Natural killer cell (primary cell): ENCODE measurements at places on chromosomes 12 and 14. TPM values are rescaled to one million over a fixed set of nuclear protein-coding genes. Genes with fewer than 3 reads are reported as not detected.

DNA sequence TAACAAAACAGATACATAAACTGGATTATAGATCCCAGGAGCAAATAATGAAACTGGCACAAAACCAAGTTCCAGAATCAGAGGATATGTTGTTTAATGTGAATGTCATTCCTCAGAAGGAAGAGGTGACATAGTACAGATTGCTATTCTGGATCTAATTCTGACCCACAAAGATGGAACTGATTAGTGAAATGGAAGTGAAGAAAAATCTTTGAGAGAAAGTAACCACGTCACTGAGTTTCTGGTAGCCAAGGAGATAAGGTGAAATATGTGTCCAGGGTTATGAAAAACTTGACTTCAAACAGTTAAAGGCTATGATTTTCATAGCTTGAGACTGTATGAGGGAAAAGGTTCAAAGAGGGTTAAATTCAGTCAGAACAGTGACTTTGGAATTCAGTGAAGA lies 8.3 kb downstream of the OR10AD1 start:
- no peaks in the 10 kb centered on the region for H3K36me3 ChIP-seq
- no peak for DNase-seq
- peaks cover 6% of the 10 kb centered on the region for H3K27me3 ChIP-seq
- no peak overlapping the region for H3K4me3 ChIP-seq
- peaks cover 15% of the 10 kb centered on the region for H3K4me1 ChIP-seq
- no peak overlapping the region for H3K27ac ChIP-seq

DNA sequence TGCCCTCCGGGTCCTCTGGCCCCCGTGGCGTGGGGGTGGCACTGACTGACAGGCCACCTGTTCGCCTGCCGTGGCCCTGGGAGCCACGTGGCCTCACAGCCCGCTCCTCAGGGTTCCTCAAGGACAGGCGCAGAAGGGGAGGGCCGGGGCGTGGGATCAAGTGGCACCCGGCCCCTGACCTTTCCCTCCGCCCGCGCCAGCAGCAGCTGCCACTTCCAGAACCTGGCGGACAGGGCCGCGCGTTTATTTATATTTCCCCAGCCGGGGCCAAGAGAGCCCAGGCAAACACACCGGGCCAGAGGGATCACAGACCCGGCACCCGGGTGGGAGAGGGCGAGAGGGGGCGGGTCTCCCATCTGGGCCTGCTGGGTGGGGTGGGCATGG lies 92.6 kb downstream of the RFLNA start:
- H3K27me3 ChIP-seq, result no peaks in the 10 kb centered on the region
- H3K27ac ChIP-seq, result no peak overlapping the region
- no peak overlapping the region for H3K4me3 ChIP-seq
- H3K4me1 ChIP-seq, result peaks cover 47% of the 10 kb centered on the region
- peaks cover 18% of the 10 kb centered on the region for H3K36me3 ChIP-seq
- no peak for DNase-seq

GRCh38 chr14:54650331-54650958 lies 83.5 kb downstream of the SAMD4A start:
- no peak for DNase-seq
- no peak overlapping the region for H3K27ac ChIP-seq
- no peak overlapping the region for H3K4me3 ChIP-seq
- no peaks in the 10 kb centered on the region for H3K36me3 ChIP-seq
- H3K27me3 ChIP-seq, result peaks cover 11% of the 10 kb centered on the region
- no peaks in the 10 kb centered on the region for H3K4me1 ChIP-seq

DNA sequence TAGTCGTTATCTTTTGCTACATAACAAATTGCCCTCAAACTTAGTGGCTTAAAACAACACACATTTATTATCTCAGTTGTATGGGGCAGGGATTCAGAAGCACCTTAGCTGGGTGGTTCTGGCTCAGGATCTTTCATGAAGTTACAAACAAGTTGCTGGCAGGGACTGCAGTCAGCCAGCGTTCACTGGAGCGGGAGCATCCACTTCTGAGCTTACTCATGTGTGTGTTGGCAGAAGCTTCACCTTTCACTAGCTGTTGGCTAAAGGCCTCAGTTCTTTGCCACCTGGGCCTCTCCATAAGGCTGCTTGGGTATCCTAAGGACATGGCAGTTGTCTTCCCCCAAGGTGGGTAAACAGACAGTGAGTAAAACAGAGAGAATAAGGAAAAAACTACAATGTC lies 365.7 kb downstream of the RPS29 start:
- H3K4me1 ChIP-seq, result no peaks in the 10 kb centered on the region
- H3K4me3 ChIP-seq, result no peak overlapping the region
- H3K36me3 ChIP-seq, result no peaks in the 10 kb centered on the region
- DNase-seq, result no peak
- no peak overlapping the region for H3K27ac ChIP-seq

GRCh38 chr12:2228535-2228934 lies 175.7 kb downstream of the CACNA1C start:
- H3K4me3 ChIP-seq, result no peak overlapping the region
- H3K27ac ChIP-seq, result no peak overlapping the region
- H3K27me3 ChIP-seq, result no peaks in the 10 kb centered on the region
- H3K4me1 ChIP-seq, result peaks cover 3% of the 10 kb centered on the region
- no peak for DNase-seq

The PPP1R12A gene
- 145 TPM for total RNA-seq
